ENCODE measurements at places on chromosomes 6 and 20.

- DNase-seq: no peak
Observed at GRCh38 chr6:118606268-118606667, 45.1 kb downstream of the CEP85L start.

DNA sequence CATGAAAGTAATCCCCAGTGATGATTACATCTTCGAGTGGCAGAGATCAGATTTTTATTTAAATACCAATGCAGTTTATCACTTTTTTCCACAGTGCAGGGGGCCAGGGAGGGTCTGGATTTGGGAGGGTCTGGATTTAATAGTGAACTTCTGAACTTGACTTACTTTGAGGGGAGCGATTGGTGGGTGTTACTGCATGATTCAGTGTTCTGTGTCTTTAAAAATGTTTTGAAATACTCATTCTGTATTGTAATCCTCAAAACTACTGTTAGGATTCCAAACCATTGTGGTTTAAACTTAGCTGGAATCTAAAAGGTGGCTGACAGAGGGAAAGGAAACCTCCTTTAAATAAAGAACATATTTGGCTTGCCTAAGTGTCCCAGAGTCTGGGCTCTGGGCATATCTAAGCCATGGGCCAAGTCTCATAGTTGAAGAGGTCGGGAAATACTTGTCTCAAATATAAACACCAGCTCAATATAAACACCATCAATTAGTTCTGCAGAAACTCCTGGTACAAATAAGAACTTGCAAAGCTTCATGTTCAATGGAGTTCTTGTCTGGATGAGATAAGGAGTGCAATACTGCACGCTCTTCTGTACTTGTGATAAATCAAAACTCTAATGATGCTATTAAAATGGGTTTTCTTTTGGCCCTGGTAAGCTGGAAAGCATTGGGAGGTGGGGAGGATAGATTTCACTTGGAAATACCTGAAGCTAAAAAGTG lies 14.4 kb downstream of the JARID2 start:
- no peak for DNase-seq

DNA sequence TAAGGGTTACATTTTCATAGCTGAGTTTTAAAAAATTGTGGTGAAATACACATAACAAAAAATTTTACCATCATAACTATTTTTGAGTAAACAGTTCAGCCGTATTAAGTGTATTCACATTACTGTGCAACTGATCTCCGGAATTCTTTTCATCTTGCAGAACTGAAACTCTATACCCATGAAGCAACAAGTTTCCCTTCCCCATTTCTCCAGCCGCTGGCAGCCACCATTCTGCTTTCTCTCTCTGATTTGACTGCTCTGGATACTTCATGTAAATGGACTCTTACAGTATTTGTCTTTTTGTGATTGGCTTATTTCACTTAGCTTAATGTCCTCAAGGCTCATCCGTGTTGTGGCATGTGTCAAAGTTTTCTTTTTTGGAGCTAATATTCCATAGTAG lies 341.6 kb downstream of the QKI start:
- no peak for DNase-seq

GRCh38 chr6:112231594-112232060 lies 22.7 kb downstream of the LAMA4 start:
- DNase-seq: no peak

- DNase-seq: peak; percentile 0
Observed at GRCh38 chr6:50791900-50792508, 26.7 kb upstream of the TFAP2B start.

GRCh38 chr6:87029711-87030314 lies 65.1 kb downstream of the CGA start:
- no peak for DNase-seq

DNA sequence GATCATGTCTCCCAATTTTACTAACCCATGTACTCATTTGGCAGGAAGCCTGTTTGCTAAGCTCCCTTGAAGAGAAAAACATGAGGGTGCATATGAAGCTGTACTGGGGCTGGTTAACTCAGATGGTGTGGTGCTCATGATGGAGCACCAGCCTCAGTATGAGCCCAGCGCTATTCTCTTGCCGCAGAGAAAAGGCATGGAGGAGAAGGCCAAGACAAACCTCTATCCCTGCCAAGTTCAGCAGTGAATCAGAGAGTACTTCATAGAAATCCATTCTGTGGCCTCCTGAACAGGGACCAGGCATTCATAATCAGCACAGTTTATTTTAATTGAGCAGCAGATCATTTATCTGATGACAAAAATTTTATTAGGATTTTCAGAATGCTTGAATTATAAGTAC lies 398.1 kb downstream of the LMBRD1 start:
- DNase-seq: no peak

DNA sequence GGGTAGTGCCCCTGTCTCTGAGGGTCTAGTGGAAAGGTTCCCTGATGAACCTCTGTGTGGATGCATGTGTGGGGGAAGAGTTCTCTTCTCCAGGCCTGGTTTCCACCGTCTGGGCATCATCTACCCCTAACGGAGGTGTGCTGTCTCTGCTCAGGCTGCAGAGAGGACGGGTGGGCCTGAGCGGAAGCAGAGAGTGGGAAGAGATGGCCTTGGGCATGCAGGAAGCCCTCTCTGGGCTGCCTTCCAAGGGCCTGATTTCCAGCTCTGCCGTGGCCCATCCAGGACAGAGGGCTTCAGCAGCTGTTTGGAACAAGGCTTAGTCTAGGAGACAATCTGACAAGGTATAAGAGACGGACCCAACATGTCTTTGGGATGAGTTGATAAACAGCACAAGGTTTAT lies 220.1 kb upstream of the DTNBP1 start:
- no peak for DNase-seq

DNA sequence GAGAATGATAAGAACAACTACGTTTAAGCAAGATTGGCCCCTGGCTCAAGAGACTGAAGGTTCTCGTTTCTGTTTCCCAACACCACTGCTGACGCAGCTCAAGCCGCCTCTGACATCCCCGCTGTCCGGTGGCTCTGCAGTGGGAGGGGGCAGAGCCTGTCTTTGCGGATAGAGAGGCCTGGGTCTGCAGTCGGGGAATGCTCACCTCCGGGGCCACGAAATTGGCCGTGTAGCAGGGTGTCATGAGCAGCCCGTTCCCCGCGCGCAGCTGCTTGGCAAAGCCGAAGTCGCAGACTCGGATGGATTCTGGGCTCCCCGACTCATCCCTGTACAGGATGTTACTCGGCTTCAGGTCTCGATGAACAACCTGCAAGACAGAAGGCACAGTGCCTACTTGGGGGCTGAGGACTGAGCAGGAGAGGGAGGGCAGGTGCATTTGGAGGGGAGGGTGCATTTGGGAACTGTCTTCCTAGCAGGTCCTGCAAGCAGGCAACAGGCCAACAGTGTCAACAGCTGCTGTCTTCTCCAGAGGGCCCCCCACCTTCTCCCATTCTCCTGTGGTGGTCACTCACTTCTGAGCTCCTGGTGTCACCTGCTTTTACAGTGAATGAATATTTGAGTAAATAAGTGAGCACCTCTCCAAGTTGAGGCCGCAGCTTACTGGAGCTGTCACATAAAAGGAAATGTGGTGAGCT lies 40.5 kb upstream of the MPC1 start:
- no peak for DNase-seq

GRCh38 chr6:87817183-87817582 lies 115.2 kb upstream of the AKIRIN2 start:
- DNase-seq: no peak

GRCh38 chr20:4009309-4009708 lies 6.0 kb downstream of the RNF24 start:
- DNase-seq: no peak

Measured in CD4-positive, alpha-beta T cell (primary cell).